ENCODE measurements at places on chromosomes 7 and 10. TPM values are rescaled to one million over a fixed set of nuclear protein-coding genes. Genes with fewer than 3 reads are reported as not detected.

DNA sequence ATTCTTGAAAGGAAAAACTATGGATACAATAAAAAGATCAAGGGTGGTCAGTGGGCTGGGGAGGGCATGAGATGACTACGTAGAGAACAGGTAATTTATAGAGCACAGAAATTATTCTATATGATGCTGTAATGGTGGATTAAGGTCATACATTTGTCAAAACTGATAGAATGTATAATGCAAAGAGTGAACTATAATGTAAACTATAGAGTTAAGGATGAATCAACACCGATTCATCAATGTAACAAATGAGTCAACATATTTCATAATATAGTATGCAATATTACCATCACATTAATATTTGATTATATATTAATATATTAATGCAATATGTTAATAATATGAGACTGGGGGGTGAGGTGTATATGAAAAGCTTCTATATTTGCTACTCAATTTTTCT lies 555.6 kb upstream of the POT1 start:
- no peak for DNase-seq

DNA sequence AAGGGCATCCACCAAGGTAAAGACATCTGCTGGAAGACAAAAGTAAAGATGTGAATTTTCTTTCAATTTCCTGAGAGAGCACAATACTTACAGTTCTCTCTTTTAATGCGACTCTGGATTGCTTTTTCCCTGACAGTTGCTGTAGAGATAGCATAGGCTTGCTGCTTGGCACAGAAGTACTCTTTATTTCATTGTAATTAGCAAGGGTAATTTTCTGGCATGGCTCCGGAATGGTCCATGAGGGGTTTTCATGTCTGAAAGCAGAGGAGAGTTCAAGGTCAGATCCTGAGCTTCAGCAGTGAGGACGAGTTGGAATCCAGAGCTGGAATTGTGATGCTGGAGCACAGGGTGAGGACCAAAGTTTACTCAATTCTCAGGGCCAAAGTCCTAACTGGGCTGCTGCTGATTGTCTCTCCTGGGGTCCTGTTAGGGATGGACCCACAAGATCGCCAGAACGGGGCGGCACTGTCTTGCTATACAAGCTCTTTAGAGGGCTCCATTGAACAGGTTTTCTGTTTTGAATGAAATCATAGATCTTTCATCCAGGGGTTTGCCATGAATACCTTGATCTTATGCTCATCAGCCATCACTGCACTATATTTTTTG lies 190.0 kb upstream of the MKI67 start:
- DNase-seq = no peak

DNA sequence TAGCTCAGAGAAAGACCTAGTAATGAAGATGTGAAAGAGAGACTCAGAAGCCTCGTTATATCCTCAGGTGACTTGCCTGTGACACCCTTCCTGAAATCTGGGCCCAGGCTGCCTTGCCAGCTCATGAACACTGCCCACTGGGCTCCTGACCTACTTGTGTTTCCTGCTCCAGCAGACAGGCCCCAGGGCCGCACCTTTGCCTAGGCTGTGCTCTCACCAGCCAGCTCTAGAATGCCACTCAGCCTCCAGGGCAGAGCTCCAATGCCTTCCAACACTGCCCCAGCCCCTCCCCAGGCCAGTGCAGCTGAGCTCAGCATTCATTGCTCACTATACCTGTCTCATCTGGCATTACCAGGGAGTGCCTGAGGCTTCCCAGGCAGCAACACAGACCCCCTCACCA lies 94.3 kb downstream of the DLG5 start:
- no peak for DNase-seq

GRCh38 chr10:13502380-13502779 lies 26.4 kb downstream of the BEND7 start:
- no peak for DNase-seq

- DNase-seq = no peak
These were observed 26.0 kb downstream of the MRPS24 start for GRCh38 chr7:43843296-43843695.

The GFRA1 gene
- polyA plus RNA-seq = not detected

DNA sequence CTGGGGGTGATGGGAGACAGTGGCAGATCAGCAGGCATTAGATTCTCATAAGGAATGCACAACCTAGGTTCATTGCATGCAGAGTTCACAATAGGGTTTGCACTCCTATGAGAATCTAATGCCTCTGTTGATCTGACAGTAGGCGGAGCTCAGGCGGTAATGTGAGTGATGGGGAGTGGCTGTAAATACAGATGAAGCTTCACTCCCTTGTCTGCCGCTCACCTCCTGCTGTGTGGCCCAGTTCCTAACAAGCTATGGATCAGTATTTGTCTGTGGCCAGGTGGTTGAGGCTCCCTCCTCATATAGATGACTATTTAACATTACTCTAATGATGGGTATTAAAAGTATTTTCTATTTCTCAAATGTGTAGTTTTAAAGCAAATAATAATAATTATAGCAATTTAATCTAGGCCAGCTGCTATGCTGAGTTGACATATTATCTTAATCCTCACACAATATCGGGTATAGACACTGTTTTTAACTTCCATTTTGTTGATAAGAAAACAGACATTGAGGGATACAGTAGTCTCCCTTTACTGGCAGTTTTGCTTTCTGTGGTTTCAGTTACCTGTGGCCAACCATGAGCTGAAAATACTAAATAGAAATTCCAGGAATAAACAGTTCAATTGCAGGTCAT lies 39.9 kb downstream of the KIF20B start:
- no peak for DNase-seq

The ACHE gene
- polyA plus RNA-seq = 0.40 TPM

DNA sequence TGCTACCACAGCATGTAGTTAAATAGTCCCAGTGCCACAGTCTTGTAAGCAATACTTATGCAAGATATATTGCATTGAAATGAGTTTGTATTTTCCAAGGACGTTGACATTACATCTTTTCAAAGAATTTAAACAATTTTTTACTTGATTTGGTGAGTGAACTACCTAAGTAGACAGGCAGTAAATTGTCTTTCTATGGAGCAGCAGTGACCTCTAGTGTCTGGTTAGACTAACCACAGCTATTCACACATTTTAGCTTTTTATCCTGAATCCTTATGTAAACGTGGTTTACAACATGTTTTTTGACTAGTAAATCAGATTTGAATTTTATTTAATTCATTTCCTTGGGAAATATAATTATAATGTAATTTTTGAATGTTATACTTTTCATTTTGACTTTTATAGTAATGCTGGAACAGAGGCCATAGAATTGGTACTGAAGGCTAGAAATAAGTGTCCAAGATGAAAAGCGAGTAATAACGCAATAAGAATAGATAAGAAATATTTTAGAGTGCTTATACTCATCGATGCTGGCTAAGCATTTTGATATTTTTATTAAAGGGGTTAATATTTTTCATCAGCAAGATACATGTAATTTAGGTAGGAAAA lies 5.6 kb downstream of the LRRTM3 start:
- peak; percentile 43 for DNase-seq

DNA sequence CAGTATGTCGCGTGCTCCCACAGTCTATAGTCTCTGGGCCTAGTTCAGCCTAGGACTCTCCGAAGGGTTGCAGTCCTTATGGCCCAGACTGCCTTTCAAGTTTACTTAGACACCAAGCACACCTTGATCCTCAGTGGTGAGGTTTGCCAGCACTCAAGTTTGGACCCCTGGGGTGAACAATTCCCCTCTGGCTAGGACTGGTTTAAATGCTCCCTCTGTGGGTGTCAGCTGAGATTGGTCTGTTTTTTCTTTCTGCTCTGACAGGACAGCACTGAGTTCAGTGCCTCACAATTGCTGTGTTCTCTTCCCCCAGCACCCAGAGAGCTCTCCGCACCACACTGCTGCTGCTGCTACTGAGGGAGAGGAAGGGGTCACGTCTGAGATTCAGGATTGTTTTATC lies 31.9 kb upstream of the AGR3 start:
- no peak for DNase-seq

DNA sequence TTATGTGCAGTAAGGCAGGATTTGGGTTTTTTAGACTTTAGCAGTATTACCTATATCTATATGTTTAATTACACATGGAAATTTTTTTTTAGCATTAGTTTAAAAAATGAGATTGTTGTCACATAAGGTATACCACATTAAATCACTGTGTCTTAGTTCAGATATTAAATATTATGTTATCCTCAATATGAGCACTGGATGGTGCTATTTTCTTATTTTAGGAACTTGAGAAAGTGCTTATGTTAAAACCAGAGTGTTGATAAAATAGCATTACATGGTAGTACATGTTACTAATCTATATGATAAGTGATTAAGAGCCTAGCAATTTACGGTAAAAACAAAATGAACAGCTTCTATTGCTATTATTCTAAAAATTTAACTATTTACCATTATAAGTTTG lies 28.8 kb downstream of the MIOS start:
- peak; percentile 3 for DNase-seq

DNA sequence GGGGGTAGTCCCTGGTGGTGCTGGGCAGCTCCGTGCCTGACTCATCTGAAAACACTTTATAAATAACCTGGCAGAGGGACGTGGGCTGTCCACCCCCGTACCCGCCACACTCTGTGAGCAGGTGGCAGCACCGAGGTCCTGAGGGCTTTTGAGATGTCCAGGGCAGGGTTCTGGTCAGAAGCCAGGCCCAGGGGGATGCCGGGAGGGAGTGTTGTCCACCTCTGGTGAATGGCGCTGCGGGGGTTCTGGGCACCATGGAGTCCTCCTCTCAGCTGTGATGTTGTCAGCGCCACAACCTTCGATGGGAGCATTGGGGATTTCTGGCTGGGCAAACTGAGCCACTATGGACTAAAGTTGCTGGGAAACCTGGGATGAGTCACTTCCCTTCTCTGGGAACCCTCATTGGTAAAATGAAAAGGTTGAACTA lies 27.4 kb upstream of the GOLGA7B start:
- DNase-seq = no peak

The PRLHR gene
- polyA plus RNA-seq = not detected

The GIMAP6 gene
- not detected for polyA plus RNA-seq

GRCh38 chr7:108529341-108529740 lies 3.4 kb upstream of the PNPLA8 start:
- no peak for DNase-seq

DNA sequence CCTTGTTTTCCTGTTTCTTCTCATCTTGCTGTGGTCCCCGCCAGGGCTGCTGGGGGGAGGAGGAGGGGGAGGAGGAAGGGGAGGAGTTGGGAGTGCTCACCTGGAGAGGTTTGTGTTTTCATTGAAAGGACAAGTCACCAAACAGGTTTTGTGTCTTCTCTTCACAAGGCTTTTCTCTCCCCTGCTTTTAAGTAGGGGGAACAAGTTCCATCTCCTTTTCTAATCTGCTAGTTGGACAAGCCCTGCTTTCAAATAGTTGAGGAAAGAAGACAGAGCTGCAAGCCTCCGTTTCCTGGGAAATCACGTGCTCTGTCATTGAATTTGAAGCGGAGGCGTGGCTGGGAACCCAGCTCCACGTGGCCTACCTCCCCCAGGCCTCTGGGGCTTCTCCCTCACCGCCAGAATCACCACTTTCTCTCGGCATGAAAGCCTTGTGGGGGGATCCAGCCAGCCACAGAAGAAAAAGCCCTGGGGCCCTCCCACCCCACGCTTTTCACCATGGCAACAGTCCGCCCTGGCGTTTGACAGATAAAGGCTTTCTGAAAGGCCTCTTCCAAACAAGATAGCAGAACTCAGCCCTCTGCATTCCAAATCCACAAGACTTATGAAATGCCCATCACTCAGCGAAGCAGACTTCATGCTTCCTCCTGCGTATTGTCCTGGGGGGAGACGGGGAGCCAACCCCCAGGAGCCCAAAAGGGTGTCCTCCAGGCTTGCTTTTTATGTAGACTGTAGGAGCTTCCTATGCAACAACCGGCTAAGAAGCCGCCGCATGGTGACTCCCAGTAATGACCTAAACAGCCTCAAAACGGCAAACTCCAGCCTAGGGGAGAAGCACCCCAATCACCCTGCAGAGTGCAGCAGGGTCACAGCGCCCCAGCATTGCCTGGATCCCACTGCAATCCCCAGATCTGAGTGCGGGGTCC lies 51.7 kb downstream of the PROSER2 start:
- DNase-seq = peak; percentile 80

DNA sequence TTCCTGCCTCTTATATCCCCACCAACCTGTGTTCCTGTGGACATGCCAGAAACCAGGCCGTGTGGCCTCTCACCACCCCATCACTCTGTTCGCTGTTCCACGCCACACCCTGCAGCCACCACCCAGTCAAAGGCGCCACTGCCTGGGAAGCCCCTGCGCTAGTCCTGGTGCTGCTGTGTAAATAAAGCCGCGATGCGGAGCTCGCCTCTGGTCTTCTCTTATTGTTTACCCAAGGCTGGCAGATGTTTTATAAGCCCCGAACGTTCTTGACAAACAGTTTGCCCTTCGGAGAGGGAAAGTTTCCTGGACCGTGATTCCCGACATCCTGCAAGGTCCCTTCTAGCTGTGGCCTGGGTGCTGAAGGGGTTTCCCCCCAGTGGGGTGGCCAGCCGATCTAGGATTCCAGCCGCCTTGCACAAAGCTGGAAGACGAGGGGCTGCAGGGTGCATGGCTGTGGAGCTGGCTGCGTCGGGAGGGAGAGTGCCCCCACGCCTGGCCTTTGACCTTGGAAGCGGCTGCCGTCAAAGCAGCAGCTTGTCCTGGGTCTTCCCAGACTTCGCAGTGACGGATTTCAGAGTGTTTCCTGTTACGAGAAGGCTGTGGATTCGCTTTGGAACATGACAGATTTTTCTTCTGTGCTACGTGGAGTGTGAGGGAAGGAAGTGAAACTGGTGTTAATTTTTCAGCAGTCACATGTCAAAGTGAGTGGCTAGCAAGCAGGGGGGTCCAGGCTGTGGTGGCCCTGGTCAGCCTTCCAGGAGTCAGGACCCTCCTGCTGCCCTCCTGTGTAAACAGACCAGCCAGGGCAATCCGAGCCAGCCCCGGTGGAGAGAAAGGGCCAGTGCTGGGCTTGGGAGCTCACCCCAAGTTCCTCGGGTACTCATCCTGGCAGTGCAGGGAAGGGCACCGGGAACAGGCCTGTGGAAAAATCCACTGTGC lies 61.6 kb downstream of the LHPP start:
- peak; percentile 46 for DNase-seq

DNA sequence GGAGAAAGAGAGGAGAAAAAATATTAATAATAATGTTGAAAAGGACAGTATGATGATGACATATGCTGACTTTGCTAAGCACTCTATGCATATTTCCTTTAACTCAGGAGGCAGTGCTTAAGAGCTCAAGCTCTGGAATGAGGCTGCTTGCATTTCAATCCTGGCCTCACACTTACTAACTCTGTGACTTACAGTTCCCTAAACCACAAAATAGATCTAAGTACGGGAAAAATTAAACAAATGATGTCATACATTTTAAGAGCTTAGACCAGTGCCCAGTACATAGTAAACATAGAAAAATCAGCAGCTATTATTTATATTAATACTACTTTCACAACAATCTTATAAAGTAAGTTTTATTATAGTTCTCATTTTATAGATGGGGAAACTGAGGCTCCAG lies 61.3 kb downstream of the GFRA1 start:
- no peak for DNase-seq

DNA sequence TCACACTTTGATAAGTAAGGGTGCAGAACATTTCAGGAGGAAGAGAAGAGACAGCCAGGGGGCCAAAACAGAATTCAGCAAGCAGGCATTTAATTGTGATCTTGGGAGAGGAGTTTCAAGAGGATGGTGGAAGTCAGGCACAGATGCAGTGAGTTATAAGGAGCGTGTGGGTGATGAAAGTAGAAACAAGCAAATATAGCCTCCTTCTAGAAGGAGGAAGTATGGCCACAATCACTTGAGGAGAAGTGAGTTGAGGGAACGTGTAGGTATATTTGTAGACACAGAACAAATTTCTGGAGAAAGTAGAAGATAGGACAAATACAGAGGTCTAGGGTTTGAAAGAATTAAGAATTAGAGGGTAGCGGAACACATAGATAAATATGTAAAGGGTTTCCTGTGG lies 165.8 kb downstream of the CACNB2 start:
- no peak for DNase-seq

- DNase-seq = no peak
These were observed 40.6 kb downstream of the NHLRC2 start for GRCh38 chr10:113895018-113895417.
